ENCODE measurements at places on chromosomes 2 and 18.

GRCh38 chr2:89848114-89848513, 1156.6 kb downstream of the RPIA start:
- DNase-seq, result no peak

DNA sequence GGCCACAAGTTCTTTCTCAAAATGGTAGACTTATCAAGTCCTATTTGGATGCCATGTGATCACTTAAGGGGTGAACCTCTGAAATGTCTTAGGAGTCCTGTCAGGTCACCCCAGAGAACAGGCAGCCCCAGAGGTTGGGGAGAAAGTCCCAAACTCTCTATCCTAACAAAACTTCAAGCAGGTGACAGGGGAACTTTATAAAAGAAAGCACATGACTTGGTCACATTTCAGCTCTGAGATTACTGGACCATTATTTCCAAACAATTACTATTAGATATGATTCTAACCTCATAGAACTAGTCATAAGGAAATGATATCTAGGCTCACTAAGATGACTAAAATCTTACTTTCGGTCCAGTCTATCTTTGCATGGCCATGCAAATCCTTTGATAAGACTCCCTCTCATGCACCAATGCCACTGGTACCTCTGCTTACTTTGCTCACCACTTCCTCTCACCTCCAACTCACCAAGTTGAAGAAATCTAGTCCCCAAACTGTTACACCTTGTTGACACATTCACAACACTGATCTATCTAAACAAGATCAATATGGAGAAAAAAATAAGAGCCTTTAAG, 107.0 kb downstream of the GALNT14 start:
- DNase-seq, result no peak

DNA sequence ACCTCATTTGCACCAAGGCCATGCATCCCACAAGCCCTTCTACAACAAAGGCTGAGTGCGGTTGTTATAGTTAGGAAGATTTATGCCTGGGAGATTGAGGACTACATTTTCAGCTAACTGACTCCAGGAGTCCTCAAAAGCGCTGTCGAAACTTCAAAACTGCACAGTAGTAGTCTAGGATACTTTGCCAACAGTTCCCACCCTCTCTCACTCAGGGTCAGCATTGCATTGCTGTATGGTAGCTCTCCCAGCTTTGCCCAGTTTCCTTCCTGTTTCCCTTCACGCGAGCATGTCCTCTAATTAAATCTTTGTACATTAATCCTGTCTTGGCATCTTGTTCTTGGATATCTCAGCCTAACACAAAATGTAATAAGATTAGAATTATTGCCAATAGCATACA, 420.6 kb upstream of the UBE2E3 start:
- DNase-seq, result no peak

- no peak for DNase-seq
Observed at GRCh38 chr18:35241448-35241804, 592 bp downstream of the ZNF397 start.

- DNase-seq, result no peak
Observed at GRCh38 chr18:62959481-62959880, 244.1 kb downstream of the PHLPP1 start.

GRCh38 chr2:46534589-46534988, 55.2 kb downstream of the TMEM247 start:
- no peak for DNase-seq

- no peak for DNase-seq
Observed at GRCh38 chr18:80124131-80124530, 15.1 kb downstream of the ADNP2 start.

All from NCI-H226 (cell line).